ENCODE measurements at places on chromosomes 11 and 22.
A peak's percentile ranks its signal among the peaks of the same experiment; 100 is the strongest.

- DNase-seq, result no peak
Measured at GRCh38 chr11:46456269-46457001, 64.9 kb upstream of the CHRM4 start.

GRCh38 chr22:45644714-45645113 is 26.9 kb upstream of the ATXN10 start:
- DNase-seq, result no peak

DNA sequence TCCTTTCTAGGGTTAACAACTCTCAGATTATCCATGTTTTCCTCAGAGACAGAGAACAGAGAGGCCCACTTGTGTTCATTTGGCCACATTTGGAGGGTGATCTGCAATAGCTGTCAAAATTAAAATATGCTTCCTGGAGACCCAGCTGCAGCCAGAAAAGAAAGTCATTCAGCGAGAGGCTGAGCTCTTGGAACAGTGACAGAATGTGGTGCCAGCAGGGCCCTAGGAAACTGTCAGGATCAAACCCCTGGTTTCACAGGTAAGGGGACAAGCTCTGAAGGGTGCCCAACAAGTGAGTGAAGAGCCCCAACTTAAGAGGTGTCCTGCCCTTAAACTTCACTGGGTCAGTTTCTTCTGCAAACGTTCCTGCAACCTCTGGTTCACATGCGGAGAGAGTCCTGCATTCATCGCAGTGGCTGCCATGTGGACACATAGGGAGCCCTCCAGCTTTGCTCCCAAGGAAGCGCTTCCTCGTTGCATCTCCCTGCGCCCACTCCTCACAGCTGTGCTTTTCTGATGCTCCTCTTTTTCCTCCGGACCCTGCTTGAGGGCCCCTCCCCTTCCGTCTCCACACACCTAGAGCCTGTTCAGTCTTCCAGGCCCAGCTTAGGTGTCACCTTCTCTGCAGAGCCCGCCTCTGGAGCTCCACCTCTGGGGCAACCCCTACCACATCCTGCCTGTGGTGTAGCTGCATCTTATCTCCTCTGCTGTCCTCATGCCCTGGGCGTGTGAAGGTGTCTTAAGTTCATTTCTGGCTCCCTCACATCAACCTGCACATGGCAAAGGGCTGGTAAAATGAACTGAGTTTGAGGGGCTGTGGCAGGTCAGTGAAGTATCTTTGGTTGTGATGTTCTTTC is 3.9 kb downstream of the UCP3 start:
- DNase-seq, result peak; percentile 53

- DNase-seq, result peak; percentile 16
Measured at GRCh38 chr22:37843741-37844089, 419 bp downstream of the ANKRD54 start.

GRCh38 chr11:33633251-33634003 is 67.2 kb downstream of the C11orf91 start:
- DNase-seq, result no peak

GRCh38 chr11:129639300-129639699 is 176.3 kb upstream of the TMEM45B start:
- no peak for DNase-seq

- DNase-seq, result no peak
Measured at GRCh38 chr11:102840018-102840417, 3.4 kb downstream of the MMP3 start.

DNA sequence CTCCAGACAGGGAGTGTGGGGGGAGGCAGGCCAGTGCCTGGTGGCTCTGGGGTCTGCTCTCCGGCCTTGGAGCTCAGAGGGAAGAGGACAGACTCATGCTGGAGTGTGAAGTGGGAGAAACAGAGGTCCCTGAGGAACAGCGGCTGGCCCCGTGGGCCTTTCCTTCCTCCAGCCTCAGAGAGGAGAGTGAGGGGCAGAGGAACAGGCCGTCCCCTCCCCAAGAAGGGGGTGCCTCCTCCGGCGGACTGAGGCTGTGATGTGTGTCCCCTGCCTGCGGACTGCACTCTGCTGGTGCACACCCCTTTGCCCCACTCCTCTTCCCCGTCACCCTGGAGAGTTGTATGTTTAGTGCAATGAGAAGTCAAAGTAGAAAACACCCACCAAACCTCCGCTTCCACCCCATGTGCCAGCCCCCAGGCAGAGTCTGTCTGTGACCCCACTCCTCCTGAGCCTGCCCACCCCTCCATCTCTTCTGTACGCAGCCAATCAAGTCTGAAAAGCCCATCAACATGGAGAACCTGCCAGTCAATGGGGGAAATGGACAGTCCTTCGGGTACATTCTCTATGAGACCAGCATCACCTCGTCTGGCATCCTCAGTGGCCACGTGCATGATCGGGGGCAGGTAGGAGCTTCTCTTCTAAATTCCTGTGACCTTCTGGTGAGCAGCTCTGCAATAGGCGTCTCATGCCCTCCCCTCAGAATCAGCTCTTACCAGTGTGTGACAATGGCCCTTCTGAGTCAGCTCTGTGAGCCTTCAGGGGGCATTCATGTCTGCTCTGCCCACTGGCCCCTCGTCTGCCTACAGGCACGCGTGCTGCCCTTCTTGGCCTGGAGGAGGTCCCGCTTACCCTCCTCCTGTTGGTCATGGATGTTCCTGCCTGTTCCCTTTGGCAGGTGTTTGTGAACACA is 39.0 kb downstream of the GLB1L2 start:
- no peak for DNase-seq

DNA sequence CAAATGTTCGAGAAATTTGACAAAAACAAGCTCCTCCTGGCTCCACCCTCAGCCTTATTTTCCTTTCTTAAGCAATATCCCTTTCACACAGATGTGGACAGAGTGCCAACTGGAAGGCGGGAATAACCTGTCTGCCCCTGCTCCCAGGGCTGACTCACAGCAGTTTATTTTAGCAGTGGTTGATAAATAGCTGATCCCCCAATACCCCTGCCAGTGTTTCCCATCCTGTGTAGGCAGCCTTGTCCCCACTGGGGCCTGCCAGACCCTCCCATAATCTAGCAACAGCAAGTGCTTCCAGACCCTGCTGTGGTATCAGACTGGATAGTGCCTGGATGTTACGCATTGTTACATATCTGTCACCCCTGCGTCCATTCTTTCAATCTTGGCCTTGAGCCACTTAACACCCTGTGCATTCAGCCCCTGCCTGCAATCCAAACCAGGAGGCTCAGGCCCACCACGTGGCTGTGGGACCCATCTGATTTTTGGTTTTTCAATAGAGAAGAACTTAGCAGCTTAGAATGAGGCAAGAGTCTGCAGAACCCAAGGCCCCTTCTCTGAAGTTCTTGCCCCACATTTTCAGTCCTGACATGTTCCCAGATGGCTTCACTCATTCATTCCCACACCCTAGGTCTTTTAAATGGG is 53.7 kb downstream of the PARVA start:
- no peak for DNase-seq

DNA sequence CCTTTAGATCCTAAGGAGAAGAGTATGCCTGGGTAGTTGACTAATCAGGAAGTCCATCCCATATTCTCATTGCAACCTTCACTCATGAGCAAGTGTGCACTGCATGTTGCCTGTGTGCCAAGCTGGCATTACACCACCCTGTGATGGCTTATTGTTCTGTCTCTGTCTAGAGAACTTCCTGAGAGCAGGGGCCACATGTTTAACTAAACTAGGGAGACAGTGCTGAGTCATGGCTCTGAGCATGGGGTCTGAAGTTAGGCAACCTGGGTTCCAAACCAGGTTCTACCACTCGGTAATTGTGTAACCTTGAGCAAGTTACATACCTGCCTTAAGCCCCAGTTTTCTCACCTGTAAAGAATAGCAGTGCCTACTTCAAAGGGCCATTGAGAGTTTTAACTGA is 39.6 kb downstream of the CSNK2A3 start:
- no peak for DNase-seq

DNA sequence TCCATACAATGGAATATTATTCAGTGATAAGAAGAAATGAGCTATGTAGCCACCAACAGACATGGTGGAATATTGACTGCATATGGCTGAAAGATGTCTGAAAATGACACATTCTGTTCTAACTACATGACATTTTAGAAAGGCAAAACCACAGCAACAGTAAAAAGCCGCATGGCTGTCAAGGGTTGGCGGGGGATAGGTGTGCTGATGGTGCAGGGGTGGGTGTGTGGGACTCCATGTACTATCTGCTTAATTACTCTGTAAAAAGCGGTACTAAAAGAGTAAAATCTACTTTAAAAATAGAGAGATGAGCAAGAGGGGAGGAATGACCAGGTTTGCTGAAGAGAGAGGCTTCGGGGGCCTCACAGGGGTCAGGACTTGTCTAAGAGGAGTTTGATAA is 16.7 kb upstream of the YPEL1 start:
- no peak for DNase-seq

GRCh38 chr11:30358536-30358935 is 35.6 kb downstream of the ARL14EP start:
- DNase-seq, result no peak

- DNase-seq, result no peak
Measured at GRCh38 chr11:76615950-76616349, 54.6 kb downstream of the LRRC32 start.

Data from stimulated activated CD8-positive, alpha-beta memory T cell treated with anti-CD3 and anti-CD28 coated beads, Interleukin-4, amount 100 ng/mL, for 4 hours (primary cell).